ENCODE measurements at places on chromosomes 5 and 9. TPM values are rescaled to one million over a fixed set of nuclear protein-coding genes. Genes with fewer than 3 reads are reported as not detected.

SYK gene
- not detected for polyA plus RNA-seq

ACSL6 gene
- polyA plus RNA-seq = 0.02 TPM

MRPL41 gene
- 10.9 TPM for polyA plus RNA-seq

IL9 gene
- not detected for polyA plus RNA-seq

RANBP17 gene
- 3.1 TPM for polyA plus RNA-seq

SPATA31C1 gene
- not detected for polyA plus RNA-seq

ZNF367 gene
- 6.4 TPM for polyA plus RNA-seq

DAB2 gene
- 538 TPM for polyA plus RNA-seq

IFNK gene
- polyA plus RNA-seq = not detected

INPP5E gene
- 5.1 TPM for polyA plus RNA-seq

KCNN2 gene
- 0.08 TPM for polyA plus RNA-seq

NUTM2F gene
- polyA plus RNA-seq = not detected

SPATA31A3 gene
- polyA plus RNA-seq = not detected

ROPN1L gene
- 0.26 TPM for polyA plus RNA-seq

STC2 gene
- polyA plus RNA-seq = 93.9 TPM

TRIM36 gene
- polyA plus RNA-seq = 0.68 TPM

PFN3 gene
- polyA plus RNA-seq = not detected

ANKRD18A gene
- not detected for polyA plus RNA-seq
